SK-N-SH (cell line): ENCODE measurements at places on chromosomes 12 and 14.

GRCh38 chr14:24947131-24947530, 102.8 kb downstream of the STXBP6 start:
- DNase-seq, result no peak

DNA sequence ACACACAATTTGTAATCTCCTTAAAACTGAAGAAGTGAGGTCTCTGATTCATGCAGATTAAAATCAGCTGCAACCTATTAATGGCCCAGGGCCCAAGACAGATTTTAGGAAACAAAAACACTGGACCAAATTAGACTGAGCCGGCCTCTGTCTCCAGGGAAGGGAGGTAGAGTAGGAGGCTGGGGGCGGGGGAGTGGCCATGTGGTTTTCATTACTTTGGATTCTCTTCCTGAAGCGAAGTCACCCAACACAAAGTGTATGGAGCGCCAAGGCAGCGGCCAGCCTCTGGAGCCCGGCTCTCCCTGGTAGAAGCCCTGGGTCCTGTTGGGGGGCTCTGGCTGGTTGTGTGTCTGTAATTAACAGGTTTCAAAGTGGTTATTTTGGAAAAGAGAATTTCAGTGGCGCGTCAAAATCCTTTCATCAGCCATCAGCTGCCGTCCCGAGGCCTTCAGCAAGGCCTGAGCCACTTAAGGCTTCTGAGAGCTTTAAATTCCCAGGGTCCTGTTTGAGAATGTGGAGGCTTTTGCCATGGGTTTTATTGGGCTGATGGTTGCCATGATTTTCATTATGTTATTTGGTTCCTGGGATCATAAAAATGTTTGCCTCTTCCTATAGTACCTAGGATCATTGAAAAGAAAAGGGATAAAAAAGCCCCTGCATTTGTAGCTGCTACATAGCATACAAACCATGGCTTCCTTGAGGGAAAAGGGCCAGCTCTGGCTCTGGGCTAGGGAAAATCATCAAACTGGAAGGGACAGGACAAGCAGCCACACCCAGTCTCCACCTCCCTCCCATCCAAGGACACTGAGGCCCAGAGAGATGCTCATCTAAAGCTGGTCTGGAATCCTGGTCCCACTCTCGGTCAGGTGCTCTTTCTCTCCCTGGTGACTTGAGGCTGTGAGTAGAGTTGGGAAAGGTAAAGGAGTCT, 282.4 kb downstream of the ZFP36L1 start:
- peak; percentile 81 for DNase-seq

DNA sequence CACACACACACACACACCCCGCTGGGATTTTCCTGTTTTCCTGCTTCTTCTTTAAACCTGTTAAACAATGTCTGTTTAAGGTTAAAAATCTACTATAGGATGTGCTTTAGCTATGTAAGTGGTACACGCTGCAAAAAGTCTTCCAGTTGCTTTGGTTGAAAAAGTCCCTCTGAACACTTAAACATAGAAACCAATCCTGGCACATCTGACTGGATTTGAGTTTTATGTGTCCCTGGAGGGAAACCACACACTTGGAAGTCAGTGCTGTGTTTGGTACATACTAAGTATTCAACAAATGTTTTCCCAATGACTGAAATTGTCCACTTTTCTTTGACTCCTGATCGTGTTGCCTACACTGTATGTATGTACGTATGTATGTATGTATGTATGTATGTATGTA, 22.0 kb downstream of the CFL2 start:
- no peak for DNase-seq

- DNase-seq, result no peak
Measured at GRCh38 chr12:13023811-13024530, 20.2 kb upstream of the FAM234B start.

- no peak for DNase-seq
Measured at GRCh38 chr12:68675101-68675842, 11.5 kb upstream of the NUP107 start.

GRCh38 chr14:56005191-56006053, 112.8 kb upstream of the PELI2 start:
- DNase-seq, result no peak

DNA sequence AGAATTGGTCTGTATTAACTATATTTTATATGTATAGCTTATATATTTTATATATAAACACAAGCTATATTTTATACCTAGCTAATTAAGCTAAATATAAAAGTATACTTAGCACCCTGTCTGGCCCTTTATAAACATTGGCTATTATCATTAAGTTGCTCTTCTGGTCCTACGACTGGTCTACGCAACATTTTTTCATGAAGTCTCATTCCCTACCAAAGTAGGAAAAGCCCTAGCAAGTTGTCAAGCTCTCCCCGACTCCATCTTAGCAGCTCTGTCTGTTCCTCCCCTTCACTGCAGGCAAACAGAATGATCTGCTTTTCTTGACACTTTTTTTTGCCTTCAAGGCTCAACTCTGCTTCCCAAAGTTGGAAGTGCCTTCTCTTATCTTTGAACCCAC, 36.7 kb upstream of the ELK3 start:
- DNase-seq, result no peak

GRCh38 chr12:2248087-2248900, 195.5 kb downstream of the CACNA1C start:
- peak; percentile 47 for DNase-seq

DNA sequence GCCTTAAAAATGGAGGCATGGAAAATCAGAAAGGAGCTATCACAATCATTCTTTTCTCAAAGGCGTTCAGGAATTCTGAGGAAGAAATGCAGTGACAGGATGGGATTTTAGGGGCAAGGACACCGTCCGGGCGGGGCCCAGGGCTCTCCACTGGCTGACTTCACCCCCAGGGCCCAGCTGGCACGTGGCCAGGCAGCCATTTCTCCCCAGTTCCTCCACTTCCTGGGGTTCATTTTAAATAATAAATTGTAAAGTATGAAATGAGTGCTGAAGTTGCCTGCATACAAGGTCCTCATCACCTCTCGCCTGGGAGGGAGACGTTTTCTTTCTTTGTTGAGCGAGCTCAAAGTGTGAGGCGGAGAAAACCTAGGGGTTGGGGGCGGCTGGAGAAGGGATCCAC, 73.8 kb downstream of the WDR20 start:
- no peak for DNase-seq

GRCh38 chr14:99522457-99522891, 41.3 kb downstream of the CCNK start:
- no peak for DNase-seq

DNA sequence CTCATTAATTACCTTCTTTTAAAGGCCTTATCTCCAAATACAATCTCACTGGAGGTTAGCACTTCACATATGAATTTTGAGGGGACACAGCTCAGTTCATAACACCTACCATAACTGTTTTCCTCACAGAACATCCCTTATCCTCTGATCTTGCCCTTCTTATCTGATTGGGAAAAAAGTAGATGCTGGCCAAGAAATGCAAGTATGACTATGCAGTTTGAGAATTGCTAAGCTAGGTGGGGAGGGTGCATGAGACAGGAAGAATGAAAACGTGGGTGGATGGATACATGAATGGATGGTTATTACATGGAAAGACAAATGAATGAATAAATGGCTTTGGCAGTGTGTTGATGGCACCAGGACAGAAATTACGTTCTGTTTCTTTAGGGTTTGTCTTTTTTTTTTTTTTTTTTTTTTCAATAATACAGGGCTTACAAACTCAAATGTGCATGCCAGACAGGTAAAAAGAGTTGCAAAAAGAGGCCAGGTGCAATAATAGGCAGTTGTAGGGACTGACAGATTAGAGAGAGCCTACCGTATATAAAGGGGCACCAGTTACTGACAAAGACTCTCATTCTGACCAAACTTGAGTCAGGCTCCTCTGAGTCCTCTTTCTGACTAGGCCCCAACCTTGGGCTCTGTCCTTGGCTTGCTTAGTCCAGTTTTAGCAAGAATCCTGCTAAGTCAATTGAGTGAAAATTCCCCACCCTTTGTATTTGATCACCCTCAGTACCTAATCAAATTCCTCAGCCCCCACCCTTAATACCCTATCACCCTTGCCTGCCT, 304.9 kb downstream of the ZFP36L1 start:
- no peak for DNase-seq

- DNase-seq, result no peak
Measured at GRCh38 chr12:2582631-2583030, 212.1 kb upstream of the FKBP4 start.

DNA sequence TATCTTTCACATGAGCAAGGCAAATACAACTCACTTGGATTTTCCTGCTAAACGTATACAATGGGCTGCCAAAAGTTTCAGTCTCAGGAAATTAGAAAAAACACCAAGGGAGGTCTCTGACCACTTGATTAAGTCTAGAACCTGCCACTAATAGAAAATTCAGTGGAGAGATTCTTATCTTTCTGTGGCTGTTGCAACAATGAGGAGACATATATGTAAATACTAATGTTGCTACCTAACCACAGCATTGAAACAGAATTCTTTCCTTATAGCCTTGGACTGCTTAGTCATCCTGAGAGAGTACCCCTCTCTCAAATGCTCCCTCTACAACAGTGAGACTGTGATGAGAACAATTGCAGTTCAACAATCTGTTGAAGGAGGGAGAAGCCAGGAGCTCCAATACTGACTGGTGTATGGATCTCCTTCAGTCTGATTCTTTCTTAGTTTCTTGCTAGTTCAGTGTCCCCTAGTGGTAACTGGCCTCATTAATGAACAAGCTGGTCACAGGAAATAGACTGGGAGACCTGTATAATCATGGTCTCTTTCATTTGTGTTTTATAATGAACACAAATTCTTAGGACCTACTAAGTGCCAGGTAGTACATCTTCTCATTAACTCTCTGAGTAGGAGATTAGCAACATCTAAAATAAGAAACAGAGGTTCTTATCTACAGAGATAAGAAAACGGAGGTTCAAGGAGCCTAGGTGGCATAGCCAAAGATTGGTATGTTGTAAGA, 164.5 kb downstream of the SLC38A4 start:
- peak; percentile 39 for DNase-seq

DNA sequence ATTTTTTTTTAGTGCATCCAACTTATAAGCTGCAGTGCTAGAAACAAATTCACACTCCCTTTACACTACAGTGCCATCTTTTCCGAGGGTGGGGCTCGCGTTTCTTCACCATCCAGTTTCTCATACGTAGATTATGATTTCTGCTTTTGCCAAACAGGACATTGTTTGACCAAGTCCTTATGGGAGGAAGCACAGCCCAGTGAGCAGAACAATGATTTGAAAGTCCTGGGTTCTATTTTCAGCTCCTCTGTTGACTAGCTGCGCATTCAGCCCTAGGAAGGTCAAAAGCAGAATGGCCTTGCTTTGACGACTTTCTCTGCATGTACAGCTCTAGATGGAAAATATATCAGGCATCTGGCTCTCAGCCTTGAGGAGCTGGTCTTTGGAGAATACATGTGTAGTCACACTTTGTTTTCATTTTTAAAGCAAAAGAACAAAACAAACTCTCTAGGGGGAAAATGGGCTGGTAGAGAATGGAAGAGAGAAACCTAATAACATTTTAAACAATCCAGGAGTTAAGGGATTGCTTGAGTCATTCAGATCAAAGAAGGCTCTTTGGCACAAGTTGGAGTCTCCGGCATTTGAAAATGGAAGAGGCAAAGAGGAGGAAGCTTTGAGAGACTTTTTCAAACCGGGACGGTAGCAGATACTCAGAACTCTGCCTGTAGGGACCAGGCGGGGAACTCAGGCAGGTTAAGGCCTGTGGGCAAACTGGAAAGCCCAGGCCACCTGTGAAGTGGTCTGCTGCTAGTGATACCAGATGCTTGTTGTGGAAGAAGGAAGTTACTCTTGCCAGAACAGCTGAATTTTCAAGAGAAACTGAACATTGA, 257.3 kb upstream of the PLEKHG7 start:
- DNase-seq, result no peak

- no peak for DNase-seq
Measured at GRCh38 chr14:54727929-54728328, 161.0 kb downstream of the SAMD4A start.

GRCh38 chr12:113852695-113853490, 113.2 kb downstream of the RBM19 start:
- DNase-seq, result no peak

DNA sequence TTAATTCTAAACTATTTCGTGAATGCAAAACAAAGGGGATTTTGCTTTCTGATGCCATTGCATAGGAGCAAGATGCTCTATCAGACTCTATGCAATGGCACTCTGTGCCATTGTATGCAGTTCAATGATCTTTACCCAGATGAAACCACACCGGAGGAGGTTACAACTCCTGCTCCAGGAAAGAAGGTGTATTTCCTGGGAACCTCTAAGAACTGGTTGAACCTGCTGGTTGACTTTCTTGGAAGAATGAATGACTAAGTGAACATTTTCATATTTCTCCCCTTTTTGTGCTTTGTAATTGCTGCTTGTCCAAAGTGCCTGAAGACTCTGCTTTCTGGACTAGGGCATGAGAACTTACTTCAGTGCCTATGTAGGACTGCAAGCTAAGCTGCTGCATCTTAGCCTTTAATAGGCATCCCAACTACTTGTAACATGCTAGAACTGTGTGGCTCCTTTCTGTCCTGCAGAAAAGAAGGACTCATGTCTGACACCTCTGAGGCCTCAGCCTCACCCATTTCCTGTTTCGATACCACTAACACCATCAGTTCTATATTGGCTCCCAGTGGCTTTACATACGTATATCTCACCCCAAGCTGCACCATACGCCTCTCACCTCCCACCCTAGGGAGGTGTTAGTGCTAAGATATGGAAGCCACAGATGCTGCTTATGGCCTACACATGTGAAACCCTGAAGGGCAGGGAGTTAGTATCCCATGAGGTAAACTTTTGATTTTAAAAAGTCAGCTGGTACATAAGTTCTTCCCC, 193.5 kb upstream of the CNOT2 start:
- no peak for DNase-seq

- no peak for DNase-seq
Measured at GRCh38 chr12:2264651-2265232, 212.0 kb downstream of the CACNA1C start.

DNA sequence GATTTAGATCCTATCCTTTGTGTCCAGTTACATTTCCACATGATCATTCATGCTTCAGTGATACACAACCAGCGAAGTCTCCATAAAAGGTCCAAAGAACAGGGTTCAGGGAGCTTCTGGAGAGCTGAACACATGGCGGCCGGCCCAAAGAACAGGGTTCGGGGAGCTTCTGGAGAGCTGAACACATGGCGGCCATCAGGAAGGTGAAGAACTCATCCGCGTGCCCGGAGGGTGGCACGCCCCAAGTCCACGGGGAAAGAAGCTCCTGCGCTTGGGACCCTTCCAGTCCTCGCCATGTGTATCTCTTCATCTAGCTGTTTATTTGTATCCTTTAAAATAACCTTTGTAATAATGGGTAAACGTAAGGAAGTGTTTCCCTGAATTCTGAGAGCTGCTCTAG, 91.9 kb upstream of the FLRT2 start:
- DNase-seq, result no peak

- no peak for DNase-seq
Measured at GRCh38 chr14:27243365-27243764, 645.5 kb upstream of the NOVA1 start.

DNA sequence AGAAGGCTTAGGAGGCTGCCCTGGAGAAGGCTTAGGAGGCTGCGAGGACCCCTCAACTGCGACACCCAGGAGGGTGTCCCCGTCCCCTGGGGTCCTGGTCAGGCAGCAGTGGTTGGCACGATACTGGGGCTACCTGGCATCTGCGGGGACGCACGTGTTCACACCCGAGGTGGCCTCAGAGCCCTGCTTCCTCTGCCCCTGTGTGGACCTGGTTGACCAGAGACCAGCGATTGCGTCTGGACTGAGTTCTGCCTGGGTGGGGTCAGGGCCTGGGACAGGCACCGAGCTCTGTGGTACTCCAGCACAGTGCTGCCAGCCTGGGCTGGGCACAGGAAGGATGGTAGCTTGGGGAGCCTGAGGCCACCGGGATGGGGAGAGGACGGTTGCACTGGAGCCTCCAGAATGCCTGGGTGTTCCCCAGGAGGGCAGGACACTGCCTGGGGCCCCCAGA, 735 bp downstream of the ASPG start:
- peak; percentile 33 for DNase-seq

- DNase-seq, result no peak
Measured at GRCh38 chr12:1843641-1844005, 23.3 kb downstream of the LRTM2 start.
